Right renal pelvis (tissue), 4 donors: ENCODE measurements at places on chromosomes 16 and 17.

GRCh38 chr16:85717393-85718152, 28.8 kb upstream of the GINS2 start:
- DNase-seq: peak; percentile 41

DNA sequence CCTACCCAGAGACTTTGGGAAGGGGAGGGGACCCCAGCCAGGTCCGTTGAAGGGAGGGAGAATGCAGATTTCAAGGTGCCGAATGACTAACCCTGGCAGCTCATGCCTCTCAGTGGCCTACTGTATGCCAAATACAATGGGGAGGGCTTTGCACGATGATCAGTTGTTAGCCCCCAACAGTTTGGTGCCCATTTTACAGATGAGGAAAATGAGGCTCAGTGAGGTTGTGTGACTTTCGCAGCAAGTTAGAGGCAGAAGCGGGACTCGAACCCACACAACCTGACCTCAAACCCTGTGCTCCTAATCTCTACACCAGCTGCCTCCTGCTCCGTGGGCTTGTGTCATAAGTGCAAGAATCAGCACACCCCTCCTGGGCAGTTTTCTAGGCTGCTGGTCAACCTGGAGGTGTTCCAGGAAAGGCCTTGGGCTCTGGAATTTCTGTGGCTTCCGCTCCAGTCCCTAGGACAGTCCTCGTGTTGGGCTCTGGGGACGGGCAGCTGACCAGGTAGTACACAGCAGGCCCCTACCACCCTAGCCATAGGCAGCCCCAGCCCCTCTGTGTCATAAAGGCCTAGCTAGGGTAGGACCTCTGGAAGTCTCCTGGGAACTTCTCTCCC, 11.9 kb upstream of the NAGPA start:
- no peak for DNase-seq

GRCh38 chr16:55899857-55900256, 24.7 kb upstream of the CES5A start:
- DNase-seq: no peak

DNA sequence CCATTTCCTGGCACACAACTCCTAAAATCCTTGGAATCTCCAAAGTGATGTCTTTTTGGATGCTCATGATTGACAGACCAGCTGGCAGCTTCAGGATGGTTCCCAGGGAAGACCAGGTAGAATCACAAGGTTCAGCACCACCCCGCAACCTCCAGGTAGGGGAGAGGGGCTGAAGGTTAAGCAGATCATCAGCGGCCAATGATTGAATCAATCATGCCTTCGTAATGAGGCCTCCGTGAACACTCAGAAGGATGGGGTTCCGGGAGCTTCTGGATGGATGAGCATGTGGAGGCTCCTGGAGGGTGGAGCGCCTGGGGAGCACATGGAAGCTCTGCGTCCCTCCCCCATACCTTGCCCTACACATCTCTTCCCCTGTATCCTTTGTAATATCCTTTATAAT, 185.9 kb downstream of the SEC14L1 start:
- DNase-seq: no peak

DNA sequence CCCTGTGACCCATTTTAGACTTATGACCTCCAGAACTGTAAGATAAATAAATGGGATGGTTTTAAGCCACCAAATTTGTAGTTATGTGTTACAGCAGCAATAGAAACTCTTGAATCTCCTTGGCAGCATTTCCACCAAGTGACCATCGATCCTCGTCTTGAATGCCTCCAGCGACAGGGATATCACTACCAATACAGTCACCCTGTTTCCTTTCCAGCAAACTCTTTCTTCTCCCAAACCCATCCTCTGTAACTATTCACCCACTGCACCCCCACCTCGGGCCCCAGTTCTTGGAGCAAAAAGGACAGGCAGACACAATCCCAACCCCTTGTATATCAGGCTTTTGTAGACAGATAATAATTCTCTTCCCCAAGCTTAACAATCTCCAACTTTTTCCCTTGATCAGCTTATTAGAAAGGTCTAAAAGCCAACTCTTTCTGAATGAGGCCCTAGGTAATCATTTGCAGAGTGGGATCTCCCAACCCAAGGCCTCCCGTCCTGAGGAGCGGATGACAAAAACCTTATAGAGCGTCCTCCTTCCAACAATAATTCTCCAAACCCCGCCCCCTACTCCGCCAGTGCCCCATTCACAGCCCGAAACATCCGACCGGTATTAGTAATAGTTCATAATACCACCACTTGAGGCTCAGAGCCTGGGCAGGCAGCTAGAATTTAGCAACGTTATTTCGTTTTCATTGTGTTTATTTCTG, 14.7 kb upstream of the PLLP start:
- DNase-seq: no peak

- no peak for DNase-seq
Observed at GRCh38 chr16:4612977-4613635, 1.6 kb downstream of the UBALD1 start.

DNA sequence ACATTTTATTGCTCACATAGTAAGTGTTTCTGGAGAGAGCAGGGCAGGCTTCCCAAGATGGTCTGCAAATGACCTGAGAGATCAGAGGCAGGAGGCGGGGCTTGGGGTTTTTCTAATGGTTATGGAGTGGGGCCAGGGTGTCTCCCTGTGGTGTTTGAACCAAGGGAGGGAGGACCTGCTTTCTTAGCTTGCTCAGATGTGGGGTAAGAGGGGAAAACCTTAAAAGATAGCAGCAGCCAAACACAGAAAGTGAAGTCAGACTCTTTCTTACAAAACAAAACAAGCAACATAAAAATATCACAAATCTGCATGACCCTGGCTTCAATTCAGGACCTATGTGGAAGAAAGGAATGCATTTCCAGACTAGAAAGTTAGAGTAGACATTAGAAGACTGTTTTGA, 22.9 kb upstream of the DNAJA2 start:
- DNase-seq: no peak

DNA sequence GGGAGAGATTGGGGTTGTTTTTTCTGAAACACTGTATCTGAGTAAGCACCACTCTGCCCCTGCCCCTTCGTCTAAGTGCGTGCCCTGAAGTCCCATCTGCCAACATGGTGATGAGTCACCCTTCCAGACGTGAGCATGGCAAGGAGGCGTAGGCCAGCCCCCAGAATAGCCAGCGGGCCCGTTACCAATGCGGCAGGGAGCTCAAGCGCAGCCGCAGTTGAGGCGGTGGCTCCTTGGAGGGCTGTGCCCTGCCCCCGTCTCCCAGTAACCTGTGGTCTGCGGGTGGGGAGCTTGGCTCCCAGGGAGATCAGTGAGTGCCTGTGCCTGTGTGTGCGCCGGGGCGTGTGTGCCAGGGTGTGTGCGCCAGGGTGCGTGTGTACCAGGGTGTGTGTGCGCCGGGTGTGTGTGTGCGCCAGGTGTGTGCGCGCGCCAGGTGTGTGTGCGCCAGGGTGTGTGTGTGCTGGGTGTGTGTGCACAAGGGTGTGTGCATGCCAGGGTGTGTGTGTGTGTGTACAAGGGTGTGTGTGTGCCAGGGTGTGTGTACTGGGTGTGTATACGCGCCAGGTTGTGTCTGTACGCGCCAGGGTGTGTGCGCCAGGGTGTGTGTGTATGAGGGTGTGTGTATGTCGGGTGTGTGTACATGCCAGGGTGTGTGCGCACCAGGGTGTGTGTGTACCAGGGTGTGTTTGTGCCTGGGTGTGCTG, 98.6 kb upstream of the CHMP6 start:
- DNase-seq: no peak

GRCh38 chr16:85948616-85949265, 49.8 kb downstream of the IRF8 start:
- no peak for DNase-seq

DNA sequence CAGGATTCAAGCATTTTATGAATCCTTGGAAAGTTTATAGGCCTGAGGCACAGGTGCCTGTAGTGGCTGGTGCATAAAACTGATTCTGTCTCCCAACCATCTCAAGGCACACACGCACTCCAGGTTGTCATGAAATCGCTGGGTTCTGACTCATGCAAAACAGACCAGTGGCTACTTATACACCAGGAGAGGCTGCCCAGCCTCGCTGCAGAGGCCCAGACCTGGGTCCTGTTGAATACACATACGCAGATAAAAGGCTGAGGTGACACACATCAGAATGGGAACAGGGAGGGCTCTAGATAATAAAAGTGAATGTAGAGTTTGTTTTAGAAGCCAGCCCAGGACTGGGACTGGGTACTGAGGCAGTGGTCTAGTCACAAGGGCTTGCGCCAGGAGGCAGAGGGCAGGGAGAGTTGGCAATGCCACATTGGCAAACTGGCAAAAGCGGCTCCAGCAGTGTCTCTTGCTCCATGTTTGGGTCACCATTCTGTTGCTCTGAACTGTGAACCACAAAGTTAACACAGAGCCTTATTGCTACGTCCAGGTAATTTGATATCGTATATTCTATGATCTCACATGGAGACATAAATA, 13.6 kb downstream of the OR1D5 start:
- DNase-seq: no peak

GRCh38 chr17:34579017-34579946, at the start of gene TMEM132E:
TMEM132E (plus strand) TSS chr17:34579582; CDS start chr17:34581077, 1,495 bp downstream.
- DNase-seq: peak; percentile 56

DNA sequence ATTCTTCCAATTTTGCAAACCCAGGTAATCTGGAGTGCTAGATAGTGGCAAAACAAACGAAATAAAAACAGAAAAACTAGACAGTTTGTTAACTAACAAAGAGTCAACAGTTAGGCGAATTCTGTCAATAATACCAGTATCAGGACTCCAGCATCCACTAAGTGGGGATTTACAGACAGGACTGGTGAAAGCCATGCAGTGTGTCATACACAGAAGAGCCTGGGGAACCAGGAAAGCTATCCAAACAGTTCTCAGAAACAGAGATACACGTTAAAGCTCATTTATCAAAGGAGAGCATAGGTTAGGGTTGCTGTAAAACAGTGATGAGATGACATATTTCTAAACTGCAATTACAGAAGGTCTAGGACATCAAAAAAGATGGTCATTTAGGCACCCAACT, 203.7 kb upstream of the KIF2B start:
- no peak for DNase-seq

DNA sequence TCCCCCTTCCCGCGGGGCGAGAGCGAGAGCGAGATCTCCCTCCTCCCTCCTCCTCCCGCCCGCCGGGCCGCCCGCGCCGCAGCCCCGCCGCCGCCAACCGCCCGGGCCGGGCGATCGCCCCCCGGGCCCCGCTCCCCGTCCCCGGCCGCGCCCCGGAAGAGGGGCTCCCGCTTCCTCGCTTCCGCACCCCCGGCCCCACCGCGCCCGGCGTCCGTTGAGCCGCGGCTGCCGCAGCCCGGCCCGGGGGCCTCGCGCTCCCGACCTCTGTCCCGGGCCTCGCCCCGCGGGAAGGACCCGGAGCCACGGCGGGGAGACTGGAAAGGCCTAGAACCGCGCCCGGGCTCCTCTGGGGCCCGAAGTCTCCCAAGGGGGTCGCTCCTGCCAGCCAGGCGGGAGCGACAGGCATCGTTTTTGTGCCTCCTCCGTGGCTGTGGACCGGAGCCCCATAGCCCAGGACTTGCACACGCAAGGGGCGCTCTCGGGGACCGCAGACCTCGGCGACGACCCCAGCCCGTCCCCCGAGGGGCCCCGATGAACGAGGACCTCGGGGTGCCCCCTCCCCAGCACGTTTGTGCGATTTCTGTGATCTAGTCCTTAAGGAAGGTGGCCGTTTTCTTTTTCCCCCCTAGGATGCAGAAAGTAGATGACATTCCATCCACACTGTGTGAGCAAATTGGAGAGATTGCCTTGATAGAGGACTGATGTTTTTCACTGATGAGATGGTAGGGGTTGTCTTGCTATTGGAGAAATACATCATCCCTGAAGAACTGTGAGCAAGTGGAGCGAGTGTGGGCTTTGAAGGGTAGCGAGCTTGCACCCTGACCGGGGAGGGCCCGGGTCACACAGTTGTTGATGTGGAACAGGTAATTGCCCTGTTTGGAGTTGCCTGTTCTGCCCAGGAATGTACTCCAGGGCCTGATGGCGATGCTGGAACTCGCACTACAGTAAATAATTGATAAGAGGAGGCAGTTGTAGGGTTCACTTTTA, 611 bp downstream of the BANP start:
- peak; percentile 51 for DNase-seq

- no peak for DNase-seq
Observed at GRCh38 chr16:23871924-23872323, 36.1 kb downstream of the PRKCB start.

GRCh38 chr17:7014995-7015958, 2.9 kb downstream of the RNASEK start:
- DNase-seq: no peak

- DNase-seq: no peak
Observed at GRCh38 chr17:51685287-51685909, 425.1 kb downstream of the UTP18 start.

GRCh38 chr17:79813297-79814126, 16.6 kb upstream of the CBX8 start:
- DNase-seq: no peak

GRCh38 chr17:81710514-81711308, 1.4 kb upstream of the SLC25A10 start:
- DNase-seq: no peak

GRCh38 chr17:7932483-7932891, 481 bp downstream of the CNTROB start:
- DNase-seq: no peak

- no peak for DNase-seq
Observed at GRCh38 chr16:69217433-69217832, 30.5 kb downstream of the SNTB2 start.

DNA sequence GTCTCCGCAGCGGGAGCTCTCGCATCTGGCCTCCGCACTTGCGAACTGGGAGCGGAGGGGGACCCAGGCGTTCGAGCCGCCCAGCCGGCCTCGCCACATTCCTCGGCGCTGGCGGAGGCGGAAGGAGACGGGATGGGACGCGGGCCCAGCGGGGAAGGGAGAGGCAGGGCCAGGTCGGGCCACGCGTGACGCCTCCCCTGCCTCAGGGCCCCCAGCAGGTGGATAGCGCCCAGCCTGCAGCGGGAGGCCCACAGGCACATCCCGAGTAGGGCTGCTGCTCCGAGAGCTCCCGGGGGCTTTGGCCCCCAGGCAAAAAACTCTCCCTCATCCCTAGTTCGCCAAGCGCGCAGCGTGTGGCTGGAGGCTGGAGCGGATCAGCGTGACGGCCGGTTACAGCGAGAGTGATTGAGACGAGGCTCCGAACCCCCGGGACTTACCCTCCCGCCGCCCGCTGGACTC, 800 bp downstream of the PLEKHH3 start:
- DNase-seq: no peak

DNA sequence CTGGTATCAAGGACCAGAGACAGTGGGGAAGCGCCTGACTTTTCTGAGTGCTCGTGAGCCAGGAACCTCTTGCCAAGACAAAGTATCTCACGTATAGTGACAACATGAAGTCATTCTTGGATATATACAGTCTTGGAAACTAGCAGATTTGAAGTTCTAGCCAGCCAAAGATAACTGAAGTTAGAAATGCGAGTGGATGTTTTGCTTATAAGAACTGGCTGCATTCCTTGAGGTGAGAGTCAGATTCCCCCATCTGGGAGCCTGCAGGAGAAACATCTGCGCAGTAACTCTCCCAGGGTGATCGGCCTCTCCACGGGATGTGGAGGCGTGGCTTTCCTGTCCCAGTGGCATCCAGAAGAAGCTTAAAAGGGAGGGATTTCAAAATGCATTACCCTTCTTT, 89.8 kb downstream of the SHISA6 start:
- DNase-seq: no peak

- DNase-seq: no peak
Observed at GRCh38 chr17:82441691-82442487, 8.7 kb downstream of the CYBC1 start.
